Suppressor macrophage treated with lipopolysaccharide for 4 hours (primary cell): ENCODE measurements at places on chromosomes 7 and 10.

DNA sequence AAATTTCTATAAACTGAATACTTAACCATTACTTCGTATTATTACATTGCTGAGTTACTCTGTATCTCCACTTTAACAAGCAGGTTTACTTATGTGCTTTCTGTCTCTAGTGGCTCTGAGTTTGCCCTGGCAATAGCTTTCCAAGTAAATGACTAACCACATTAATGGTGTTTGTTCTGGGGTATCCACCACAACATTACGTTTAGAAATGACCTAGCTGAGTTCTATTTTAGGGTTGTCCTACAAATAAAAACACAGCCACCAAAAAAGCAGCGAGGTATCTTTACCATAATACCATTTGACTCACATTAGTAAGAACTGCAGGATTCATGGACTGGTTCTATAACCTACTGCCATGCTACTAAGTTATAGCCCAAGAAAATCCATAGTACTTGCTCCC is 83.1 kb downstream of the HIBADH start:
- DNase-seq: no peak

- no peak for DNase-seq
Measured at GRCh38 chr10:116611153-116611545, 9.6 kb upstream of the PNLIPRP2 start.

- no peak for DNase-seq
Measured at GRCh38 chr10:12949248-12949647, 52.3 kb downstream of the CCDC3 start.

DNA sequence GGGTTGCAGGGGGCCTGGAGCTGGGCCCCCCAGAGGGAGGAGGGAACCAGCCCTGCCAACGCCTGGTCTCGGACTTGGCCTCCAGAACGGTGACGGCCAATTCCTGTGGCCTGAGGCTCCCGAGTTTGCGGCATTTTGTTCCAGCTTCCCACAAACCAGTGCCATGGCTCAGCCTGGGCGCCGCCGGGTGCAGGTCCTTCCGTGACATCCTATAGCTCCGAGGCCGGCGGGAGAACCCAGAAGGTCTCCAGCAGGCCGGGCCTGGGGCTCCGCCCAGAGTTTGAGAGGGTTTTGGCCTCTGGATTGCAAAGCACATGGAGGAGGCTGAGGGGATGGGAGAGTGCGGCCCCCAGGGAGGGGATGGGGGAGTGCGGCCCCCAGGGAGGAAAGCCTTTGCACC is 92.6 kb downstream of the UNCX start:
- DNase-seq: no peak

- no peak for DNase-seq
Measured at GRCh38 chr10:108567899-108568752, 1355.2 kb downstream of the XPNPEP1 start.

GRCh38 chr10:103808780-103809179 is 46.6 kb downstream of the SH3PXD2A start:
- DNase-seq: no peak

DNA sequence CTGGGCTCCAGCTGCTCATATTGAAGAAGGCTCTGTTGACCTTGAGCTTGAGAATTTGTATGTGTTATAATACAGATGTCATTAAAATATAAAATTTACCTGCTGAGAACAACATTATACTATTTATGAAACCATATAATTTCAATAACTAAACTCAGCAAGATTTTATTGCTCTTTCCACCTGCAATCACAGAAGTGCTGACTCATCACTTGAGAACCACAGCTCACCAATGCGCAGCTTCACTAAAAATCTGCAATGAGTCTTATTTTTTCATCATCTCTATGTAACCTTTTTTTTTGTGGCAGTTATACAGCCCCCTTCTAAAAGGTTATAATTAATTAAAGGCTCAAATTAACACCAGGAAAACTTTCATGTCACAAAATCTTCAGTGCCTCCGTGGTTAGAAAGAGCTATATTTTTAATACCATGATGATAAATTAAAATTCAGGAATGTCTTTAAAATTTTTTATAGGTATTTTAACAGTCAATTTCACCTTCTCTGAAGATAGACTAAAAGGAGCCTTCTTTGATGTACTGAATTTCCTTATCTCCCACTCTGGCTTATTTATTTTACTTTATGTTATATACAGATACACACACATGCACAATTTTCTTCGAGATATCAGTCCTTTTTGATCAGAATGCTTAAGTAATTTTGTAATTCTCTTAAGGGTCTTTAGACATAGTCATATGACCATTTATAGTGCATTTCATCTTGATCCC is 102.7 kb downstream of the EVX1 start:
- no peak for DNase-seq

- no peak for DNase-seq
Measured at GRCh38 chr7:53611043-53611442, 575.6 kb downstream of the POM121L12 start.

- no peak for DNase-seq
Measured at GRCh38 chr7:101112233-101112632, 14.7 kb upstream of the SERPINE1 start.

GRCh38 chr7:96315125-96315512 is 6.8 kb downstream of the SLC25A13 start:
- no peak for DNase-seq
